ENCODE measurements at places on chromosomes 16 and 17.

- no peak for DNase-seq
Observed at GRCh38 chr17:7208754-7209460, 10.7 kb downstream of the DLG4 start.

GRCh38 chr17:40854175-40854814 lies 12.7 kb downstream of the KRT12 start:
- no peak for DNase-seq

GRCh38 chr17:80265205-80266068 lies 4.8 kb downstream of the RNF213 start:
- peak; percentile 73 for DNase-seq

- no peak for DNase-seq
Observed at GRCh38 chr16:30147843-30148510, 25.0 kb upstream of the MAPK3 start.

GRCh38 chr17:71976011-71976649 lies 144.7 kb upstream of the SOX9 start:
- no peak for DNase-seq

GRCh38 chr17:50328363-50329325 lies 17.3 kb upstream of the XYLT2 start:
- no peak for DNase-seq

GRCh38 chr17:80007939-80008338 lies 27.7 kb downstream of the TBC1D16 start:
- no peak for DNase-seq

DNA sequence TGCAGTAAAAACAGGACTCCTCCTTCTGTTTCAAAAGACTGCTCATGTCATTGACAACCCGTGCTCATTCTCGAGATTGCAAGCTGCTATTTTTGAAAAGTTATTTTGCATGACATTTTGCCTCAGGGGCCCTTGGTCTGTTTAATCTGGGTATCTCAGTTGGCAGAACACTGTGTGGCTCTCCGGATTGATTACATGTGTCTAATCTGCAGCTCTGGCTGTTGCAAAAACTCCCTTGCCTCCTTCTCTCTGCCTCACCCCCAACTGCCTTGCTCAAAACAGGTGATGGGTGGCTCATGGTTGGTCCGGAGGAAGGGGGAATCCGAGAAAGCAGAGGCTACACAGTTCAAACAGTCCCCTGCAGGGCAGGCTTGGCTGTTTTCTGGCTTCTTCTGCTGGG lies 25.3 kb downstream of the GINS3 start:
- DNase-seq: no peak

- DNase-seq: no peak
Observed at GRCh38 chr17:39455919-39456318, 4.9 kb upstream of the MED1 start.

- DNase-seq: no peak
Observed at GRCh38 chr17:36824678-36825101, 112.6 kb upstream of the LHX1 start.

GRCh38 chr16:75244844-75245758 lies 6.3 kb downstream of the BCAR1 start:
- no peak for DNase-seq

- DNase-seq: no peak
Observed at GRCh38 chr17:17693253-17694168, 12.3 kb downstream of the RAI1 start.

DNA sequence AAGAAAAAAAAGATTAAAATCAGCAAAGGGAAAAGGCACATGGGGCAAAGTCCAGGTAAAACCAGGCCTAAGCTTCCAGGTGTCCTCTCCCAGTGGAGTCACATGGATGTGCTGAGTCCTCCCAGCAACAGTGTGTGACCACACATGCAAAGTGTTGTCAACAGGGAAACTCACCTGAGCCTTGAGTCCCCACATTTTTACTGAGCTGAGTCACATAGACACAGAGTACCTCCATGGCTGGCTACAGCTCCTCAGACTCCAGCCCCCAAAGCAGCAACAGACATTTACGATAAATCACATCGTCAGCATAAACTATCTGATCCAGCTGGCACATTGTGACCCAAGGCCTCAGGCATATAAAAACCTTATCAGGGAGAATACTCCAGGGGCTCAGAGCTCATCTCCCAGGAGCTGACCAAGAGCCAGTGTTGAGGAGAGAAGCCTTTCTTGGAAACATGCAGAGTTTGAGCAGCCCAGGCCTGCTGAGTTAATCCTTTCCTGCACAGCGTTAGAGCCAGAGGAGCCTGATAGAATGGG lies 20.5 kb downstream of the ERCC4 start:
- DNase-seq: no peak

GRCh38 chr17:59846394-59847165 lies 46.2 kb downstream of the TUBD1 start:
- no peak for DNase-seq

DNA sequence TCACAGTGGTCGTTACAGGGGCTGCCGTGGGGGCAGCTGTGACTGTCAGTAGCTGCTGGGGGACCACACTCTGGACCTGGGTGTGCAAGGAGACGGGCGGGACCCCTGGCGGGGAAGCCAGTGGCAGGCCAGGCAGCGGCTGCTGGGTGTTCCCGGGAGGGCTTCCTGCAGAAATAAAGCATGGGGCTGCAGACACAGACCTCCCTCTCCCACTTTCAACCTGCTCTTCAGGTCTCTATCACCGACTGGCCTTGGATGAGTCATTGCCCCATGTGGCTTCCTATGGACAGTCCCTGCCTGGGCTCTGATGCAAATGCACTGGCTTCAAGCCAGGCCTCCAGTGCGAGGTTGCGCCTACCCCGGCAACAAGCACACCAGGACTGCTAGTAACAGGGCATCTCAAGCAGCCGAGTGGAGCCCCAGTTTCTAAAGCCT lies 17.2 kb downstream of the SREBF1 start:
- DNase-seq: peak; percentile 87

DNA sequence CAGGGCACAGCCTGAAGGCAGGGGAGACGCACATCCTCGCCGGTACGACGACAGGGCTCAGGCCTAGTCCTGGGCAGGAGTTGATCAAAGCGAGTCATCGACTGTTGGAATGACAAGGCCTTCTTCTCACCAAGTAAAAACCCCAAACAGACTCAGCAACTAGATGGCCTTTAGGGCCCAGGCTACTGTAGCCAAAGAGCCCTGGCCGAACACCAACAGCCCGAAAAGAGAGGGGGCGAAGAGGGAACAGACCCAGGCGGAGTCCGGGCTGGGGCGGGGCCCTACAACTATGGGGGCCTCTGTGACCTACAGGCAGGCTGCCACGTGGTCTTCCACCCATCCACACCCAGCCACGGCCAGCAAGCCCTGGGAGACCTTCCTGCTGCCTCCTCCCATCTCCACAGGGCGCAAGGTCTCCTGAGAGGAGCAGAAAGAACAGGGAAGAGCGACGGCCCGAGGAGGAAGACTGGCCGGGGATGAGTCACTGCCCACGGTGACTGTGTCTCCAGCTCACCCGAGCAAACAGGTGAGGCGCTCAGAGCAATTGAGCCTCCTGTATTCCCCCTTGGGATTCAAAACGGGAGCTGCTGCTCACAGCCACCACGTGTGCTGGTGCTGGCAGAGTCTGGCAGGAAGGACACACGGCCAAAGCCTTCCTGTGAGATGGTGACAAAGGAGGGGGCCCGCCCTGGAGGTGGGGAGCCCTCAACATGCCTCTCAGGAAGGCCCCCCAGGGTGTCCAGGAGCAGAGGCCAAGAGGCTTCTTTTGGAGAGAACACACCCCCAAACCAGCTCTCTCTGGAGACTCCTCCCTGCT lies 17.7 kb downstream of the SLC16A3 start:
- no peak for DNase-seq

DNA sequence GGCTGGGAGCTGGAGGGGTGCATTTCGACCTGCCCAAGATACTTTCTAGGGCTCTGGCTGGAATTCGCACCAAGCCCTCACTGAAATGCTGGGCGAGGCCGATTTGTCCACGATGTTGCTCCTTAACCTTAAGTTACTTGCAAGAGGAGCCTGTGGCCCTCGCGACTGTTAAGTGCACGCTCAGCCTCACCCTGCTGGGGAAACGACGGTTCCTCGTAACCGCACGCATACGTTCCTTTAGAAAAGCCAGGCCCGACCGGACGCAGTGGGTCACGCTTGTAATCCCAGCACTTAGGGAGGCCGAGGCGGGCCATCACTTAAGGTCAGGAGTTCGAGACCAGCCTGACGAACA lies 607 bp upstream of the NCOR1 start:
- DNase-seq: peak; percentile 43

DNA sequence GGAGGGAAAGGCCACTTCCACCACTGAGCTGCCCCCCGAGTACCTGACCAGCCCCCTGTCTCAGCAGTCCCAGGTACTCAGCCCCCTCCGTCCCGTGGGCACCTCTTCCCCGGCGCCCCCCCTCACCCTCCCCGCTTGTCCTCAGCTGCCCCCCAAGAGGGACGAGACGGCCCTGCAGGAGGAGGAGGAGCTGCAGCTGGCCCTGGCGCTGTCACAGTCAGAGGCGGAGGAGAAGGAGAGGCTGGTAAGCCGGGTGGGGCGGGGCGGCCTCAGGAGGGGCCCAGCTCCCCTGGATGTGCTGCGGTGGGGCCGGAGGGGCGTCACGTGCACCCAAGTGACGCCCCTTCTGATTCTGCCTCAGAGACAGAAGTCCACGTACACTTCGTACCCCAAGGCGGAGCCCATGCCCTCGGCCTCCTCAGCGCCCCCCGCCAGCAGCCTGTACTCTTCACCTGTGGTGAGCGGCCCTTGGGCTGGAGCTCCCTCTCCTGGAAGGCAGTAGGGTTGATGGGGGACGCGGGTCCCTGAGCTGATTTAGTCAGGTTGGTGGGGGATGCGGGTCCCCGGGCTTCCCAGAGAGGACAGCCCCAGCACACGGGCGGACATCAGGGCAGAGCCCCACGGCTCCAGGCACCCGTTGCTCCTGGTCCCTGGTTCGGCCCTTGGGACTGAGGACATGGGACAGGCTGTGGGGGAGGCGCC lies 9.5 kb upstream of the MRPL12 start:
- no peak for DNase-seq

DNA sequence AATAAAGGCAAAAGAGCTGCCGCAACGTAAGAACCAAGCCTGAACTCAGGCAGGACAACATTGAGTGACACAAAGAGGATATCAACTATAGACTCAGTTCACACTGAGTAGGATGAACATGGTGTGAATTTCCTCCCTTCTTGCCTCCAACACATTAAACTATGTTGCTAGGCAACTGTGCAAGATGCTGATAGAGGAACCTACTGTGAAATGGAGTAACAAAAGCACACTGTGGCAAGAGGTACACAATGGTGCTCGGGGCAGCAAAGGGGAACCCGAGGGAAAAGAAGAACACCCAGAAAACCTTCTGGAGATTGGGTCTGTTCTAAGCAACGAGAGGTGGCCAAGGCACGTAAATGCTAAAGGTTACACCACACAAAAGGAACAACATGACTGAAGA lies 34.1 kb downstream of the GRB2 start:
- DNase-seq: no peak

GRCh38 chr17:56177361-56177760 lies 24.1 kb downstream of the ANKFN1 start:
- no peak for DNase-seq

All from stimulated activated CD4-positive, alpha-beta T cell treated with anti-CD3 and anti-CD28 coated beads, Interleukin-1b, Interleukin-23, amount 100 ng/mL, for 48 hours (primary cell).